ENCODE measurements at places on chromosomes 3 and 15.

GRCh38 chr3:171803044-171803443 is 7.2 kb downstream of the PLD1 start:
- DNase-seq: no peak

DNA sequence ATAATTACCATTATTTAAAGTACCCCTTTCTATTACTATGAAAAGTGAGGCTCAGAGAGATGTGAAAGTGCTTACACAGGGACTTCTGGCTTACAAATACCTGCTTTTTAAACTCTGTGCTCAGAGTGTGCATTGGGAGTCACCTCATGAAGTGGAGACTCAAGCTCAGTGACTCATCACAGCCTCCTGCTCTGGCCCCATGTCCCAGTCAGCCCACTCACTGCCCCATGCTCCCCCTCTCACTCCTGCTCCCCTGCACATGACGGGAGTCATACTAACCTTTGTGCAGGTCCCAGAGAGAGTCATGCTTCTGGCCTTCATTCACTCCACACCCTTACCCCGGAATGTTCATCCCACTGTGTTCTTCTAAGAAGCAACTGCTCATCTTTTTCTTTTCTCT is 20.2 kb downstream of the CCR1 start:
- no peak for DNase-seq

- no peak for DNase-seq
These were observed 2.7 kb downstream of the CHST13 start for GRCh38 chr3:126526668-126527005.

DNA sequence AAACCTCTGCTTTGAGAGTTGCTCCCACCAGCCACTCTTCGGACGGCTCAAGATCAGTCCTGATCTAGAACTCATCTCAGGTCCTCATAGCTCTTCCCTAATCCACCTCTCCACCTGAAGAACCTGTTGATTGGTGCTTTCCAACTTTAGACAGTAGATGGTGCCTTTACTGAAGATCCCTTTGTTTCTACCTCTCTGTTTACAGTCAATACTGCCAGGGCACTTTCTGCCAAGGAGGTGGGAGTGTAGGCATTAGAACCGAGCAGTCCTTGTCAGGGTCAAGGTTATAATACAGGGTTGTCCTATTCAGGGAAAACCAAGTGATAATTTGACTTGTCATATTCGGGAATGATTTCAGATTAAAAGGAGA is 1.2 kb downstream of the CGNL1 start:
- no peak for DNase-seq

DNA sequence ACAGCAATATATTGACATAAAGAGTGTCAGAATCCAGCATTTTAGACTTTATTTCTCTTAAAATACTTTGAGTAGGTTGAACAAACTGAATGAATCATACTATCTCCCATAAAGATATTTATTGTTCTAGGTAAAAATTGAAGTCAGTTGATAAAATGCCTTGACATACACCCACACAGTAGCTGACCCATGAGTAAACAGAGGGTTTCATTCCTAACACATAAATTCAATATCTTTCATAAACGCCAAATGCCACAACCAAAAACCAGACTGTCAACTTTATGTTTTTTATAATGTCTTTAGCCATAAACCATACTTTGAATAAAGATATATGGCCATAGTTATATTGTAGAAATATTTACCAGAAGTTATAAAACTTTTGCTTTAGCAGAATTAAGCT is 742.4 kb downstream of the NAALADL2 start:
- DNase-seq: no peak

DNA sequence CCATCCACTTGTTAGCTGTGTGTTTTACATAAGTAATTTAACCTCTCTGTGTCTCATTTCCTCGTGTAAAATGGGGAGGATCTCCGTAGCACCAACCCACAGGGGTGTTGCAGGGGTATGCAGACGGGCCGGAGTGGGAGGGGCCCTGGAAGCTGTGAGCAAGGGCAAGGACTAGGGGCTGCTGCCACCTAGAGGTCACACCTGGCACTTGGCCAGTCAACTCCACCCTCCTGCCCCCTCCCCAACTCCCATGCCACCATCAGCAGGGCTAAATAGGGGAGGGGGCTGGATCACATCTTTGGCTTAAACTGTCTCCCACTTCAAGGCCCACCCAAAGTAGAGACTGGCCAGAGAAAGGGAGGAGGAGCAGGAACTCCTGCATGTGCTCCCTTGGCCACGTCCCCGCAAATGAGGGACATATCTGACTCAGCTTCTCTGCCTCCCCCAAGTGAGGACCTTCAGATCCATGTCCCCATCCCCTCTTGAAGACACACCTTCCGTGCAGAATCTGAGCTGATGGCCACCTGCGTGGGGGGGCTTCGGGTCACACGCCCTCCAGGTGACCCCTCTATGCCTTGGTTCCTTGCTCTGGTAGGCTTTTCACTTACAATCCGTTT is 2.6 kb downstream of the CCDC9B start:
- peak; percentile 73 for DNase-seq

GRCh38 chr3:71672807-71673206 is 52.4 kb downstream of the EIF4E3 start:
- no peak for DNase-seq

DNA sequence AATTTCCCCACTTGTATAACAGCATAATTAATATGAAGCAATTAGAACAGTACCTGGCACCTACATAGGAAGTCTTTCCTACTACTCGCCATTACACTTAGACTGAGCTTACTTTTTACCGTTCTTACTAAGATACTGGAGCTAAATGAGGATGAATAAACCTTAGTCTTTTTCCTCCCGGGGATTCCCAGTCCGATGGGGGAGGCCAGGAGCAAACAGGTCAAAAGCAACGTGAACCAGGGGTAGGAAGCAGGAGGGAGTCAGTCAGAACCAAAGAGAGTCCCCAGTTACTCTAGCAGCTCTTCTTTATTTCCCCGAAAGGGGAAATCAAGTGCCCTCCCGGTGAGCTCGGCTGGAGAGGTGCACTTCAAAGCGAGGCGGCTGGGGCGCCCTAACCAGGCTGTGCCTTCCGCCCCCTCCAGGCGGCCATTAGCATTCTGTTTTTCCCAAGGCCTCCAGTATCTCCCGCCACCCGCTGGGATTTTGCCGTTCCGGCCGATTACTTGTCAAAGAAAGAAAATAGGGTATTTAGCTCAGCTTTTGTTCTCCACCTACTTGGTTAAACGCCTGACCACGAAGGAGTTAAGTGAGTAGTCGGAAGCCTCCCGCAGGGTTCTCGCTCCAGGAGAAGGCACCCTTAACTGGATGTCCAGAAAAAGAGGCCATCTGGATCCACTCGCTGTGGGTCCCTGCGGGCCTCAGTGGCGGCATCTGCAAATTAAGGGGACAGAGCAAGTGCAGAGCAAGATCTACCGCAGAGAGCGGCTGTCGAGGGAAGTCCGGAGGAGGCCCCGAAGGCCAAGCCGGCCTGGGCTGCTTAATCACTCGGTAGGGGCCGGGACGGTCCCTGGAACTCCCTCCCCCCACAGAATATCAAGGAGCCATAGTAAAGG is 6.3 kb upstream of the EOMES start:
- DNase-seq: no peak

DNA sequence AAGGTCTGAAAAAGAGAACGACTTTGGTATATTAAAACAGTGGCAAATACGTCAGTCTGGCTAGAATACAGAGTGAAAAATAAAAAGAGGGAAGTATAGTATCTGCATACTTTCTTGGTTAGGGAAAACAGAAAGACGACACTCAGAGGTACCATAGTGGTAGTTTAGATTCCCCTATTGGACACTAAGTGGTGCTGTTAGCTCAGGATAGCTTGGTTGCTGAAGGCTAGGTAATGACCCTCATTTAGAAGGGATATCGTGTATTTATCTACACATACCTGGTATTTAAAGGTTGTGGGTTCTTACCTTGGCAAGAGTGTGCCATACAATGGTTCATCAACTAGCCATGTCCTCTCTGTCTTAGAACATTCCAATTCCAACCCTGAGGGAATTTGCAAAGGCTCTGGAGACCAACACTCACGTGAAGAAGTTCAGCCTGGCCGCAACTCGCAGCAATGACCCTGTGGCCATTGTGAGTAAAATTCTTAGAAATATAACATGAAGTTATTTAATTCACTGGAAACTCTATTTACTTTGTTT is 31.0 kb downstream of the TMOD2 start:
- DNase-seq: no peak

DNA sequence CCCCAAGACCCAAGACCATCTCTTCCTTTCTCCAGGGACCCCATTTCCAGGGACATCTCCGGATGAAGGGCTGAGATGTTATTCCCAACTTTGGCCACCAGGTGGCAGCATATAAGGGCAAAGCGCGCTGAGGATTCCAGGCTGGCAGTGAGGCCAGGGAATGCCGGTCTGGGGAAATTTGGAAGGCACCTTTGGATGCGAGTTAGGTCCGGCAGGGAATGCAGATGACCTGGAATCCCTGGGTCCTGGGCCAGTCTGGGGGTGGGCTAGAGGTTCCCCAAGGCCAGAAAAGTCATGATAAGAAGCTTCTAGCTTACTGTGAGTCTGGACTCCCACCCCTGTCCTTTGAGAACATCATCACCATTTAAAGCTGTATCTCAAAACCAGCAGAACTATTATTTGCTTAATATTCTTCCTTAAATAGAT is 1.6 kb upstream of the CHST13 start:
- no peak for DNase-seq

- no peak for DNase-seq
These were observed 19.9 kb upstream of the TATDN2 start for GRCh38 chr3:10228248-10228950.

- no peak for DNase-seq
These were observed 77.3 kb downstream of the CCR1 start for GRCh38 chr3:46130631-46131310.

DNA sequence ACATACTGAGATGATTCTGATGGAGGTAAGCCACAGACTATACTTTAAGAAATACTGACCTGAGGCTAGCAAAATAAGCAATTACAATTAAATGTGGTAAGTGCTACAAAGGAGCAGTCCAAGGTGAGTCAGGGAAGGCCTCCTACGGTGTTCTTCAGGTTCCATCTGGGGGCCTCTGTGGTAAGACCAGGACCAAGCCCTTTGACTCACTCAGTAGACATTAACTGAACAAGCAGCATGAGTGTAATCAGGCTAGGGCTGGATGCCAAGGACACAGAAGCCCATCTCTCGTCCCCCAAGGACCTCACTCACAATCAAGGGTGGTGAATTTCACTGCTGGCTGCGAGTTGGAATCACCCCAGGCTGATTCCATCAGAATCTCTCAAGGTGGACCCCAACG is 37.3 kb downstream of the DZIP1L start:
- DNase-seq: no peak

- DNase-seq: no peak
These were observed 8.1 kb downstream of the ARIH2 start for GRCh38 chr3:48926425-48927392.

DNA sequence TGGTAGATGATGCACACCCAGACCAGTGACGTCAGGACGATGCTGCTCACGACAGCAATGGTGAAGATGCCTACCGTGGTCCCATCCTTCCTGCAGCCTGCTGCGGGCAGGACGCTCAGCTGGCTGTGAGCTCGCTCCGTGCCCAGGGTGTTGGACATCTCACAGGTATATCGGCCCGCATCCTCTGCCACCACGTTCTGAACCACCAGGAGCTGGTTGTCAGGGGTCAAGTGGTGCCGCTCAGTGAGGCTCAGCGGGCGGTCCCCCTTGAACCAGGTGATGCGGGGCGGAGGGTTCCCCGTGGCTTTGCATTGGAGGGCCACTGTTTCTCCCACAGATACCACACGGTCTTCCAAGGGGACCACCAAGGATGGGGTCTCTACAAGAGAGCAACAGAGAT is 117.8 kb downstream of the LRIG1 start:
- DNase-seq: no peak

GRCh38 chr3:188442430-188442829 is 288.5 kb downstream of the LPP start:
- no peak for DNase-seq

DNA sequence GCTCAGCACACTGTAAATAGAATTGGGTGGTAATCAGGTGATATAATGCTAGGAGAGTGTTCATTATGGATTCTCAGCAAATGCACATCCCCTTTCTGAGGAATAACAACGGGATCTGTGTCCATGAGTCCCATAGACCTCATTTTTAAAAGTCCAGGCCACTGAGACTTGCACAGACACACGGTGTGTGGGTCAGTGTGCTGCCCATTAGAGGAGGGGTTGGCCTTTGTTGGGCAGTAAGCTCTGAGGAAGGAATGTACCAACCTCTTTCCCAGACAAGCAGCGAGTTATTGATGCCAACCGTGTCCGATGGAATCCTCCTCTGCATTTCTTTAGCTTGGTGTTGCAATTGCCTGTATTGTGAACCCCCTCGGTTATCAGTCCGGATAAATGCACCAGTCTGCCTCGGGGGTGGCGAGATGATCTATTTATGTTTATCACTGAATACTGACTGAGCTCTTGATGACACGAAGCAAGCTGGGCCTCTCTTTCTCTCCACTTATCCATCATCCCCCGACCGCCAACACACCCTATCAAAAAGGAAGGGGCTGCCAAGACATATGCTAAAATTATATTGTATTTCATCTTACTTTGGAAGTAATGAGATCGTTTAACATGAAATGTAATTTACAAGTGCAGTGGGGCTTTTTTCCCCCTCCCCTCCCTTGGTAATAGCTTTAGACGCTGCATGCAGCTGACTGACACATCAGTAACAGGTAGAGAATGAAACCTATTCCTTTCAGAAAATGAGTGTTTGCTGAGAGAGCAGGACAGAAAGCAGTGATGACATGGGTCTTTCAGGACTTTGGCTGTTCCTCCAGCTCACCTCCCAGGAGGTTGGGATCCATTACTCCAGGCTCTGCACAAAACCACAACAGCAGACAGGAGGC is 126.6 kb upstream of the ST8SIA2 start:
- DNase-seq: no peak

DNA sequence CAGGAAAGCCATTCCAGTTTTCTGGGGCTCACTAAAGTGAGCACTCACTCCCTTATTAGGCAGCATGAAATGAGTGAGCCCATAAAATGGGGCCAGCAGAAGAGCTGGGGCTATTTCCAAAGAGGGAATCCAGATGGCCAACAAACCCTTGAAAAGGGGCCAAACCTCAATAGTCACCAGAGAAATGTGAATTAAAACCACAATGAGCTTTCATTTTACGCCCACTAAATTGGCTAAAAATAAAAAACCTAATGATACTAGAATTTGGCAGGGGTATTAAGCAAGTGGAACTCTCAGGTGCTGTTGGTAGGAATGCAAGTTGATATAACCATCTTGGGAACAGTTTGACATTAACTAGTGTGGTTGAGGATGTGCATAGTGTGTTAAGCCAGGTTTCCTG is 42.1 kb upstream of the RAF1 start:
- DNase-seq: no peak
